GOT3 (cell line): ENCODE measurements at places on chromosomes 12 and 14.

GRCh38 chr12:51797301-51797700 is 51.2 kb downstream of the FIGNL2 start:
- DNase-seq = no peak

DNA sequence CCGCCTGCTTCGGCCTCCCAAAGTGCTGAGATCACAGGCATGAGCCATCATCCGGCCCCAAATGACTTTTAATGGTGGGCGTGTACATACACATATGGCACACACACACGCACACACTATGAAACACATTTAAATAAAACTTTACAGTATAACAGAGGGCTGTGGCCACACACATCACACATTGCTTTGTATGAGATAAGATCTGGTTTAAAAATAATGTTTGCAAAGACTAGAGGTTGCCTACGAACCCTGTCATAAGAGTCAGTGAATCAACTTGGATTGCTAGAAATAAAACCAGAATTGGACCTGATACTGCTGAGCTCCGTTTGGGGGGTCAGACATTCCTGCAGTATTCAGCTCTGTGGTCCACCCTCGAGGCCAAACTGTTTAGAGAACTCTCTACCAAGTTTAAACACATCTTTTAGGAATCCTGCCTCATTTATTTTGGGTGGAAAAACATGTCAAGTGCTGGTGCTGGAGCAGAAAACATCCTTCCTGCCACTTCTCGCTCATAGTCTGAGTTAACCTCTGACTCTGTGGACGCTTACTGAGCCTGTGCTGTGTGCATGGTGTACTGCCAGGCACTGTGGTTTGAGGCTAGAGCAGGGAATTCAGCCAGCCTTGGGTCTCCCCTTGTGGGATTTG is 47.8 kb upstream of the EML1 start:
- no peak for DNase-seq

GRCh38 chr12:48084066-48084465 is 21.8 kb downstream of the SENP1 start:
- DNase-seq = no peak

DNA sequence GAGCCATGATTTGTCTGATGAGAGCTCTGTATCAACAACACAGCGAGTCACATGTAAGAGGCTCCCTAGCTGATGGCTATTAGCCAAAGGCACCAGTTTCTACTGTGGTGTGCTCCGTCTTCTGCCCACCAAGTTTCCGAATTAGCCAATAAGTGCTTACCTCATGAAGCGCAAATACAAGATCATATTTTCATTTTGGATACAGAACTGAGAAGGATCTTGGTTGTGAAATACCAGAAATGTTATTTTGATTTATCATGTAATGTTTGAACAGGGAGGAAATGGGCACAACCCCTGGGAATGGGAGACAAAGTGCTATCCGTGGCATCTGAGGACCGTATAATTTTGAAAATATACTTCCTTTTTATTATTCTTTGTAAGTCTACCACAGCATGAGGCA is 234.3 kb downstream of the DACT1 start:
- DNase-seq = no peak

- no peak for DNase-seq
Measured at GRCh38 chr12:86663716-86664115, 407.5 kb upstream of the MGAT4C start.

DNA sequence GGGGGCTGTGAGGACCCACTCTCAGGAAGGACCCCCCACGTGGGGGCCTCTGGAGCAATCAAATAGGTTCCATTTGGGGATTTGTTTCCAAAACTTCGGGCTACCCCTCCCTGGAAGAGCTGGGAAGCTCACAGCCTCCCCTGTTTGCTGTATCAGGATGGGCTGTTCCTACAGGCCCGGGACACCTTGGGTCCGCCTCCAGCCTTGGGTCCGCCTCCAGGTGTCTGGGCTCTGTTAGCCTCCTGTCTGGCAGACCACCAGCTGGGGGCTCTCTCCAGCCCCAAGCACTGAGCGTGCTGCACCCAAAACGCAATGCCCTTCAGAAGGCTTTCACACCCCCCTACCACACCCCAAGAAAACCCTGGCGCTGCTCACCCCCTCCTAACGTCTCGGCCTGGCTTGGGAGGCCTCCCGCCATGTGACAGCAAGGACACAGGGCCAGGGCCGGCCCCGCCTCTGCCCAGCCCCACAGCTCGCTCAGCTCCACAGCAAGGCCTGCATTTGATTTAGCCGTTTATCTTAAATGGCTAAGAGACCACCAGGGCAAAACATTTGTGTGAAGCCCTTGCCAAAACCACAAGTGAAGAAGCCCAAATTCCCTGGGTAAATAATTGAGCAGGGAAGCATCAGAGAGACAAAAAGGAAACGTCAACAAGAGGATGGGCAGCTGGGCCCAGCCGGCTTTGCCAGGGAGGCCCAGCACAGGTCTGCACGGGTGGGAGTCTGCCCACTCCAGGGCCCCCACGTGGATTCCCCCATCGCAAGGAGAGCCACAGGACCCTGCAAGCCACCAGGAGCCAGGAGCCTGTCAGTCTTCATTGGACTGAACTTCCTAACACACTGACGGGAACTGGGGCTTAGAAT is 39.9 kb downstream of the BCL11B start:
- DNase-seq = no peak

DNA sequence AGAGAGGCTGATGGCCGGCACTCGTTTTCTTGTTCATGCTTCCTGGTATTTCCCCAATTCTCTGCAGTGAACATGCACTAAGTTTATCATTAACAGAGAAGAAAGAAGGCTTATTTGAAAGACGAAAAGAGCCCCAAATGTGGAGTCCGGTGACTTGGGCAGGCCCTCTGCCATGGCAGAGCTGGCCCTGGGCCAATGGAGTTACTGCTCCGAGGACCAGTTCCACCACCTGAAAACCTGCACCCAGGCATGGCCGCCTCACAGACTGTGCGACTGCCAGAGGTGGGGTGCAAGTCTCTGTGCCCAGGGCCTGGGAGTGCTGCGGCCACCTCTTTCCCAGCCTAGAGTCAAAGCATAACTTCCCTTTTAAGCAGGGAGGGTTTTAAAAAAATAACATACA is 24.9 kb downstream of the DEGS2 start:
- no peak for DNase-seq

DNA sequence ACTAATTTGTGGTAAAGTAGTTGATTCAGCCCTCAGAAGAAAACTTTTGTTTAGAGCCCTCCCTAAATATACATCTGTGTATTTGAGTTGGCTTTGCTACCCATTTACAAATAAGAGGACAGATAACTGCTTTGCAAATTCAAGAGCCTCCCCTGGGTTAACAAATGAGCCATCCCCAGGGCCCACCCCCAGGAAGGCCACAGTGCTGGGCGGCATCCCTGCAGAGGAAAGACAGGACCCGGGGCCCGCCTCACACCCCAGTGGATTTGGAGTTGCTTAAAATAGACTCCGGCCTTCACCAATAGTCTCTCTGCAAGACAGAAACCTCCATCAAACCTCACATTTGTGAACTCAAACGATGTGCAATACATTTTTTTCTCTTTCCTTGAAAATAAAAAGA is 2.7 kb downstream of the FZD10 start:
- DNase-seq = no peak

- no peak for DNase-seq
Measured at GRCh38 chr14:22388669-22389595, 200.1 kb downstream of the DAD1 start.
